Right cardiac atrium (tissue), 5 donors: ENCODE measurements at places on chromosomes 4 and X. TPM values are rescaled to one million over a fixed set of nuclear protein-coding genes. Genes with fewer than 3 reads are reported as not detected.

DNA sequence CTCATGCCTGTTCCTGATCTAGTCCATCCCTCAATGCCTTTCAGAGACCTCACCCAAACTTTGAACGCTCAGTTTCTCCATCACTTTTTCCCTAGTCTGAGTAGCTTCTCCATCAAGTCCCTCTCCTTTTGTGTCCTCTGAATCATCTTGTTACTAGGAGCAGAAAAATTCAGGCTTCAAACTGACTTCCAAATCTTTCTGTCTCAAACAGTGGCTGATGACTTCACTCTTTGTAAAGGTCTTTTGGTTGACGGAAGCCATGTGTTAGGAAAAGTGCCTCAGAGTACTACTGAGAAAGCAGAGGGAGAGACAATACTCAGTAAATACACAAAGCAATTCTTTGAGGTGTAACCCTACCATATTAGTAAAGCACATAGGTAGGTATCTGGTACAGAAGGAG lies 65.7 kb upstream of the CAMK2D start:
- DNase-seq = no peak

DNA sequence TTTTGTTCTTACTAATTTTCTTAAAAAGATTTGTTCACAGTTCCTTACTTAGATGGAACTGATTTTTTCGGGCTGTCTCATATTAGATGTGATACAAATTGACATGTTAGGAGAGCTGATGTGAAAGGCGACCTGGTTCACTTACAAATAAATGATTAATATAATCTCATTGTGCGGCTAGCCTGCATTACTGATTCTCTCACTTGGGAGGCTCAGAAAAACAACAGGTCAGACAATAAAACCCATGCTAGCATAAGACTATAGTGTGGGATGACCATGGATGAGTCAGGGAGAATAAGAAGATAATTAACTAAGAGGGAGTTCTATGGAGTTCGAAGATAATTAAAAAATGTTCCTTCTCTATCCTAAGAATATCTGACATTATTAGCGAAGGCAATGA lies 40.8 kb downstream of the RTL9 start:
- no peak for DNase-seq

DNA sequence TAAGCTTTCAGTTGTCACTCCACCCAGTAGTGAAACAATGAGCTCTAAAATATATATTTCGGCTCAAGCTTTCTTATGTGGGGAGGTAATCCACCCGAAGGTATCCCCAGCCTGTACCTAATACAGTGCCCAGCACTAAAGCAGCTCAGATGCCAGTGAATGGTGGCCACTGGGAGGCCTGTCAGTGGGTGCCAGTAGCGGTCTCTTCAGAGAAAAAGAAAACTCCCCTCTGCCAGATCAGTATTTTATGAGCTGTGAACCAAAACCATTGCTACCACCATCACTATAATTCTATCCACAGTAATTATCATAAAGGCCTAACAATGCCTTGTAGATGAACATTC lies 835 bp upstream of the NFKB1 start:
- no peak for DNase-seq

DNA sequence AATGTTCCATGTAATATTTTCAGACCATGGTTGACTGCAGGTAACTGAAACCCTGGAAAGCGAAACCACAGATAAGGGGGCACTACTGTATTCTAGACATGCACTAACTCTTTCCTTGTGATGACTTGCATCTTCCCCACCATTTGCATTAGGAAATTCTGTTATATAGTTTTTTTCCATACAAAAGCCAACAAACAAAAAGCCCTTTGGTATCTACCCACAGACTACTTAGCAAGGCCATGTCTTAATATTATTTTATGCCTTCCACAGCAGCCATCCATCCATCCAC lies 23.5 kb downstream of the OCIAD1 start:
- DNase-seq = no peak

GRCh38 chr4:41506130-41506529 lies 31.8 kb upstream of the LIMCH1 start:
- DNase-seq = no peak

DNA sequence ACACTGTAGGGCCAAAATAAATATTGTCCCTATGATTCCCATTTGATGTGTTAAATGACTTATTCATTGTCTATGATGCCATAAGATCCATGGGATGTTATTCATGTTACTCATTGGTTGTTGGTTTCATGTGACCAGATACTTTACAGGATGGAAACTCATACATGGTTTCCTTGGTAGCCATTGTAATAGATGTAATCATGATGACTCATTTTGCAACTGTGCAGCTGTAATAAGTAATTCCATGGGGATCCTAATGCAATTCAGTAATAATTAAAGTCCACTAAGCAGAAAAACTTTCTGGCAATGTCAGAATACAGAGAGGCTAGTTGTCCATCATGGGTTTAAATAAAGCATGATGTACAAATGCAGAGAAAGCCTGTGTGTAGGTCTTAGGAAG lies 389.7 kb upstream of the NR3C2 start:
- DNase-seq = no peak

LEF1 gene
- polyA plus RNA-seq = 0.20 TPM
